ENCODE measurements at places on chromosomes 13 and 19.
A peak's percentile ranks its signal among the peaks of the same experiment; 100 is the strongest.

- no peak for DNase-seq
Observed at GRCh38 chr13:41231025-41231677, 32.2 kb downstream of the MTRF1 start.

DNA sequence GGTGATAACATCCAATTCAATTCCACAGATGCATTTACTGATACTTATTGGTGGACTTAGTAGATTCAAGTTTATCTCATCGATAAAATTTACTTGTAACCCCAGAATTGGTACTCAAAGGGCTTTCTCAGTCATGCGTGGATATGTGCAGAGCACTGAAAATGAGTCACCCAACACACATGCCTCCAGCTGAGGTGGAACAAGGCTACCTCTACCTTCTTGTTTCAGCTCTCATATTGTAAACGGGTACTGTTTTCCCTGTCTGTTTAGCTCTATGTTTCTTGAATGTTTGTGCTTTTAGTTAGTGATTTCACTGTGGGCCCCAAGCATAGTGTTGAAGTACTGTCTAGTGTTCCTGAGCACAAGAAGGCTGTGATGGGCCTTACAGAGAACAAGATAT is 1.5 kb downstream of the LRRC63 start:
- DNase-seq, result no peak

GRCh38 chr13:46992383-46992952 is 95.6 kb upstream of the HTR2A start:
- DNase-seq, result peak; percentile 2

DNA sequence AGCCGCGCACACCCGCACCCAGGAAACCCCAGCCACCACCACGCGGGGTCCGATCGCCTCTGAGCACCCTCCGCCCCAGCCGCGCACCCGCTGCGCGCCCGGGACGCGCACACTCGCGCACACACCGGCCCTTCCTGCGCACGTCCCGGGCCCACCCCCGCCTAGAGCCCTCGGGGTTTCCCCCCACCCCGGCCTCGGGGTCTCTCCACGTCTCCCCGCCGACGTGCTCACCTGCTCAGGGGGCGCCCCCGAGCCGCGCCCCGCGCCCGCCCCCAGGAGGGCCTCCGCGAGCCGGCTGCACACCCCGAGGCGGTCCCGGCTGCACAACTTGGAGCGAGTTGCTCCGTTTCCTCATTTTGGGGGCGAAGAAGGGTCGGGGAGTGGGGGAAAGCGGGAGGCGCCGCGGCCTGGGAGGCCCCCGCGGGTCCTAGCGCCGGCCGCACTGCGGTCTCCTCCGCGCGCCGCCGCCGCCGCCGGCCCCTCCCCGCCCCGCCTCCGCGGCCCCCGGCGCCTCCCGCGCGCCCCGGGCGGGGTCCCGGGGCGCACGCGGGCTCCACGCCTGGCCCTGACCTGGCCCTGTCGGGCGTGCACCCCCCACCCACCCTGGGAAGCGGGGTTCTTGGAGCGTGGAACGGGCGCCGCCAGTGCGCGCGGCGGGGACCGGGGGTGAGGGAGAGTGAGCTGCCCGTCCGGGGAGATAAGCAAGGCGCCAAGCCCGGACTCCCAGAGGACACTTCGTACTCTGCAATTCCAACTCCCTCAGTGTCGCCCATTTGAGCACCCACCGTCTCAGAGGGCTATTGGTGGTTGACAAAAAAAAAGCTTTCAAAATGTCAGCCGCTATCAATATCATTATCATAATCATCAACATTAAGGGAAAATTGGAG is at the start of gene MATK:
TSS of gene MATK (minus strand) at position 444 of the 887 bp plus-strand sequence. CDS start 1,246 bp downstream, outside the sequence.
- peak; percentile 60 for DNase-seq

GRCh38 chr19:35522745-35523327 is 5.3 kb downstream of the SBSN start:
- peak; percentile 45 for DNase-seq

GRCh38 chr19:42134535-42135070 is 2.4 kb upstream of the POU2F2 start:
- no peak for DNase-seq

GRCh38 chr13:46778095-46778494 is 18.9 kb downstream of the ESD start:
- no peak for DNase-seq

GRCh38 chr13:26324867-26325266 is 70.9 kb downstream of the CDK8 start:
- DNase-seq, result no peak

GRCh38 chr13:30196025-30196424 is 111.3 kb downstream of the KATNAL1 start:
- DNase-seq, result peak; percentile 92

GRCh38 chr13:98144027-98144741 is 1.3 kb downstream of the FARP1 start:
- peak; percentile 77 for DNase-seq

GRCh38 chr19:39778763-39779162 is at the start of gene LEUTX:
Gene LEUTX, plus strand, starts transcription at chr19:39778854. Its CDS starts 67 bp downstream, at chr19:39778921.
- no peak for DNase-seq

- DNase-seq, result no peak
Observed at GRCh38 chr13:110177790-110178189, 129.2 kb downstream of the COL4A1 start.

- no peak for DNase-seq
Observed at GRCh38 chr13:110541526-110541920, 20.0 kb downstream of the RAB20 start.

GRCh38 chr19:30161770-30162169 is 210.4 kb upstream of the ZNF536 start:
- no peak for DNase-seq

DNA sequence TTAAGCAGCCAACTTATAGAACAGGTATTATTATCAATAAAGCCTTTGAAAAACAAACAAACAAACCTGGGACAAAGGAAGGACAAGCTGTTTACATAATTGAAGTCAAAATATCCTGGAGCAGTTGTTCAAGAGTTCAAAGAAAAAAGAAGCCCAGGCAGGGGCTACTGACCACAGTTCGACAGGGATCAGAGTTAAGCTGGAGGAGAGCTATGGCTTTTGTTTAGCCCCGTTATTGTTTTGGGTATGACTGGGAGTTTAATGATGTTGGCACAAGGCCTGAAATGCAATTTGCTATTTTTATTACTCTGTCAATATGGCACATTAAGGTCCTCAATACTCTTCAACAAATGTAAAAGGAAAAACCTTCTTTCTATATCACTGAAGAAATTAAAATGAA is 624.4 kb upstream of the KLHL1 start:
- DNase-seq, result peak; percentile 96

DNA sequence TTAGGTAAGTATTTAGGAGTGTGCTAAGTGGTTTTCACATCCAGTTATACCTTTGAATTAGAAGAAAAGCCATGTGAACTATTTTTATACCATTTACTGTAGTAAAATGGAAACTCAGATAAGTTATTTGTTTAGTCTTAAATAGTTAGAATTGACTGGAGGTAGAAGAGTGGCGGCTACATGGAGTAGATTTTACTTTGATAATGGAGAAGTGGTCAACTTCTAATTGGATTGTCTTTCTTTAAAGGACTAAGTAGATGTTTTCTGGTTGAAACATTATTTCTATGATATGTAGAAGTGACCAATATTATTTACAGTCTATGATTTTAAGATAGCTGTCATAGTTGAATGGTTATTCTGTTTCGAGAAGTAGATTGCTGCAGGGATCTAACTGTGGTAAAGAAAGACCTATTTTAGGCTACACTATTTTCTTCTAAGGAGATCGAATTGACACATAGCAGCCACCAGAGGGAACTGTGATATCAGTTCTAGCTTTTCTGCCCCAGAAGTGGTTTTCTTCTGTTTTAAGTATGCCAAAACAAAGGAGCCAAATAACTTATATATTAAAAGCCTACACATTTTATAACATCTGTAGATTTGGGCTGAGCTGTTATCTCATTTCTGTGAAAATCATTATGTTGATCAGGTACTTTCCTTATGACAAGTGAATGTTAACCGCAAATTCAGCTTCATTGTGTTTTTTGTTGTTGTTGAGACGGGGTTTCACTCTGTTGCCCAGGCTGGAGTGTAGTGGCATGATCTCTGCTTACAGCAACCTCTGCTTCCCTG is 26.1 kb downstream of the ZMYM2 start:
- DNase-seq, result peak; percentile 6

GRCh38 chr19:38209671-38210457 is 14.2 kb downstream of the DPF1 start:
- peak; percentile 89 for DNase-seq

DNA sequence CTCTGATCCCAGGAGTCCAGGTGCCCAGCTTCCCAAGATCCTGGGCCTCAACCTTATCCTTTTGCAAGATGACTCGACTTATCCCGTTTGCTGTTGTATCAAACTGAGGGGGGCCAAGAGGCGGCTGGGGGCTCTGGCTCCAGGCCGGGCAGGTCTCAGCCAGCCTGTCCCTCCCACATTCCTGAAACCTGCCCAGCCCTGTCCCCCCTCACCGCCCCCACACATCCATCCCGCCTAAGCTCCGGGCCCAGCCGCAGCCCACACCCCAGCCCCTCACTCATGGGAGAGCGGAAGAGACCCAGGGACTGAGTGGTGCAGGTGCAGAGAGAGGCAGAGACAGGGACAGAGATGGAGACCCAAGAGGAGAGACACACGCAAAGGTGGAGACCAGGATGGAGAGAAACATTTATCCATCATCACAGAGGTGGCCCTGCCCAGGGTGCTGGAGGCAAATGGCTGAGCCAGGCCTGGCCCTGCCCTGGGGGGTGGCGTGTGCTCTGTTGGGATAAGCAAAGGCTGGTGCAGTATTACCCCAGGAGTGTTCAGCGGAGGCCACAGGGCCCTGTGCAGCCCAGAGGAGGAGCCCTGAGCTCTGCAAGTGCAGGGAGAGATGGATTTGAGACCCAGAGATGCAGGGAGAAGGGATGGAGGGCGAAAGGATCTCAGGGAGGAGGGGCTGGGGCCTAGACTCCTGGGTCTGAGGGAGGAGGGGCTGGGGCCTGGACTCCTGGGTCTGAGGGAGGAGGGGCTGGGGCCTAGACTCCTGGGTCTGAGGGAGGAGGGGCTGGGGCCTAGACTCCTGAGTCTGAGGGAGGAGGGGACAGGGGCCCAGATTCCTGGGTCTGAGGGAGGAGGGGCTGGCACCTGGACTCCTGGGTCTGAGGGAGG is 1.6 kb downstream of the BCAM start:
- no peak for DNase-seq

DNA sequence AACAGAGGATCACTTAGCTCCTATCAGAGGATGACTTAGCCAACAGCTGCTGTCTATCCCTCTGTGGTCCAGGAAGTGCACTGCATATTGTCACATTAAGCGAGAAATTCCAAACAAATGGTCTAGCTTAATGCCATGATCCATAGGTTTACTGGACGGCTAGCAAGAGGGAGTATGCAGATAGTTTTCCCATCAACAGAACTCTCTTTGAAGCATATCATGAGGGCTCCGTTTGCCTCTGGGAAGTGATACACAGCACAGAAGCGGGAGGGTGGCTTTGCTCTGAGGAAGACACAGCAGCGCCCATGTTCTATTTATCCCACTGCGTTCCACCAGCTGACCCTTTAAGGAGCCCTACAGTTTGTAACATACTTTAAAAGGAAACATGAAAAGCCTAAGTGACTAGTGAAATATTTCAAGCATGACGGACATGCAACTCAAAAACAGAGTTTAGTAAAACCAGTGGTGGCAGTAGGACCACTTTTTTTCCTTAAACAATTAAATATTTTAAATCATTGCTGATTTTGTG is 52.7 kb downstream of the COL4A1 start:
- DNase-seq, result no peak

GRCh38 chr13:20994441-20994821 is 67.0 kb downstream of the LATS2 start:
- DNase-seq, result no peak

- peak; percentile 47 for DNase-seq
Observed at GRCh38 chr19:3442487-3443071, 37.7 kb downstream of the SMIM24 start.

DNA sequence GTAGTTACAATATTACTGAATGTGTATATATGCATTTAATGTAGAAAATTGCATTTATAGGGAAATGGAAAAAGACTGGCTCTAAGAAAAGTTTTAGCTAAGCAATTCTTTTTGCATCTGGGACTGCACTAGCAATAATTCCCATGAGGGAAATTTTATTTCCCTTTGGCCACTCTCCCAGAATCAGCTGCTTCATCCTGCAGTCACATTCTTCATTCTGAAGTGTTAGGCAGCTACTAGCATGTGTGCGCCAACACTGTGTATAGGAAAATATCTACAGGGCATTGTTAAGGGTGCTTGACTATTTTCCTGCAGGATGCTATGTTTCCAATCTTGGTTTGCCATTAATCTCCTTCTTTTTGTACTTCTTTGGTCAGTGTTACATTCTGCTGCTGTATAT is 312.8 kb upstream of the PCDH20 start:
- DNase-seq, result peak; percentile 15

- DNase-seq, result peak; percentile 93
Observed at GRCh38 chr13:36029166-36029565, 102.0 kb downstream of the DCLK1 start.

- peak; percentile 63 for DNase-seq
Observed at GRCh38 chr19:49524812-49525455, 2.9 kb upstream of the RCN3 start.

GRCh38 chr13:112814905-112815585 is 125.2 kb downstream of the ATP11A start:
- DNase-seq, result no peak

- no peak for DNase-seq
Observed at GRCh38 chr19:406135-406781, 2.7 kb downstream of the C2CD4C start.

DNA sequence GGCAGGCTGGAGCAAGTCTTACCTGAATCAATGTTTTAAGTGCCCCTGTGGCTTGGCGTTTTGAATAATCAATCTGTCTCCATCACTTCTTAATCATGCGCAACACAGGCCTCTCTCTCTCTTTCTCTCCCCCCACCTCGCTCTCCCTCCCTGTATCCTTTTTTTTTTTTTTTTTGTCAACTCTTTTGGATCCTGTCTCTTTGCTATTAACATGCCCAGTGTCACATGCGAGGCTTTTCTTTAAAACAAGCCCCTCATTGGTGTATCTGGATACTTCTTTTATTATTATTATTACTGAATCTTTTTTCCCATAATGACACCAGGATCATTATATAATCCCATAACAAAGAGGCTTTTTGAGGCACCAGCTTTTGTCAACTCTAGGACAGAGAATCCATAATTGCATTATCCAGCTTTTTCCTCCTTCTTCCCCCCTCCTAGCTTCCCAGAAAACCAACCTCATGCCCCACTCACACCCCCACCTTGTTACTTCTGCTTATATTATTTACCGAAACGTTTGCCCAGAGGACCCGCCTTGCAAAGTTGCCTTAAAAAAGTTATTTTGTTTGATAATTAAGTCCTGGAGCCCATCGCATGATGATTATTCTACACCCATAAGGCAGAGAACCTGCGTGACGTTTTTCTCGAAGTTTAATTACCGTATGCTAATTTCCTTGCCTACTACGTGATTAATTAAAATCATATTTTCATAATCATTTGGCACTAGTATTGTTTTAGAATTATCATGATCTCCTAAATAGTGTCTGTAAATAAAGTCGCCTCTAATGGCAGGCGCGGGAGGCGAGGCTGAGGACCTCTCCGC is 148.1 kb upstream of the ZNF536 start:
- DNase-seq, result no peak

All from NCI-H69 (cell line).